ENCODE measurements at places on chromosomes 1 and 21.

- DNase-seq = no peak
These were observed 30.6 kb upstream of the JUN start for GRCh38 chr1:58814251-58815068.

DNA sequence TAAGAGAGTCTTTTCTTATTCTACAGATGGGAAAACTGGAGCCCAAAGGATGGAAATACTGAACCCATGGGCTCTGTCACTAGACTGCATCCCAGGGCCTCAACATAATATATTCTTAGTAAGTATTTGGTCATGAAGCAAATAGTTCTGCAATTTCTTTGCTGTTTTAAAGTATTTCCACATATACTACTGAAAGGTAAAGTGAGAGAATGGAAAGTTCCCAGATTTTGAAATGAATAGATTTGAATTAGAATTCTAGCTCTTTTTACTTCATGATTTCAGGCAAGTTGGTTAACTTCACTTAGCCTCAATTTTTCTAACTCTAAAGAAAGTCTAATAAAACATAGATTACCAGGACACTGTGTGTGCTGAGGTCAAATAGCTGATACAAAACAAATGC is 95.6 kb upstream of the FGGY start:
- no peak for DNase-seq

GRCh38 chr1:220990427-220991339 is 111.4 kb downstream of the HLX start:
- DNase-seq = no peak

DNA sequence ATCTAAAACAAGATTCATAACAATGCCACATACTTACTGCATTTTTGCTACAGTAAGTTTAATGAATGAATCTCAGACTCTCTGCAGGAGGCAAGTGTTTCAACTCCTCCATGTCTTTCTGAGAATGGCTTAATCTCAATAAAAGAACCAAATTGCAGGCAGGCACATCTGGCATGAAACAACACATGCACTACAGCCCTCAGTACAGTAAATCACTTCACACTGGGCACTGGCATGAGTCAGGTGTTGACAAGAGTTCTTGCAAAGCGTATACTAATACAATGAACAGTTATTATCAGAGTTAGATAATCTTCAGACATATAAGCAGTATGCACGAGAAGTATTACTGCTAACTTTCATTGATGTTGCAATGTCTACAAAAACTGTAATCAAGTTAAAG is 1386.8 kb downstream of the MRPL39 start:
- no peak for DNase-seq

DNA sequence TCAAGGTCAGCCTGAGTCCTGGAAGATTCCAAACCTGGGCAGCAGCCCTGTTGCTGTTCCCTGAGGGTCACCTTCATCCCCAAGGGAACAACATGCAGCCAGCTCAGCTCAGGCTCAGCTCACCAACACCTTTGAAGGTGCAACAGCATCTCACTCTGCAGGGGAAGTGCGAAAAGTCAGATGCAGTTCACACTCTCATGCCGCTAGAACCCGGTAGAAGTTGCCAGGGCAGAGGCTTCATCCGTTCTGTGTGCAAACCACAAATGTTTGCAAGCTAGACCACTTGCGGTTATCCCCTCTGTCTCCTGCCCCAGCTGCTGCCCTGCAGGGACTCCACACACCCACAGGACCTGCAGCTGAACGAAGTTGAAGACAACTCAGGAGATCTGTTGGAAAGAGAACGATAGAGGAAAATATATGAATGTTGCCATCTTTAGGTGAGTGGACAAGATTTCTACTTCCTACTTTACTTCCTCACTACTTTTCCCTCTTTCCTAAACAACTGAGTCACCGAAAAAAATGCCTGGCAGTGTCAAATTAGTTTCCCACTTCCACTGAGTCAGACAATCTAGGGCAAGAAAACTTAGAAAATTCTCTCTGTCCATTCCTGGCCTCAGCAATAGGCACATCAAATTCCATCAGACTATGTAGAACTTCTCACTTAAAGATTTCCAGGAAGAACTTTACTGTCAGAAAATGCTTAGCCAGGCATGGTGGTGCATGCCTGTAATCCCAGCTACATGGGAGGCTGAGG is 1.8 kb upstream of the FCRL6 start:
- DNase-seq = no peak

Data from stimulated activated CD4-positive, alpha-beta T cell treated with anti-CD3 and anti-CD28 coated beads, Interleukin-2, amount 100 ng/mL, for 4 hours (primary cell).